SW 1271 (cell line): ENCODE measurements at places on chromosomes 2 and 18.

- no peak for DNase-seq
These were observed 64.0 kb upstream of the ST8SIA5 start for GRCh38 chr18:46820863-46821262.

DNA sequence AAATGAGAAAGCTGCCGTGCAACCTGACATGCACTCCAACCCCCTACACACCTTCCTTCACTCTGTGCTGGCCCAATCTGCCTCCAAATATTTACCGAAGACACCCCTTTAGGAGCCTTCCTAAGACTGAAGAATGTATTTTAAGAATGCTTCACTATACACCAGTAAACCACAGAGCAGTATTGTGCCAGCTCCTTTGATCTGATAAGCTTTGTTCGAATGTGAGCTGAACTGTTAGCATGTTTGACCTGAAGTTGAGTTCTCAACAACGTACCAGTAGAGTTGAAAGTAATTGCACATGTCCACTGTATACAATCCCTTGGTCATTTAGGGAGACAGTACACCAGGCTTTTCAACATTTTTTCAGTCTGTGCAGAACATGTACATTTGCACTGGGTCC lies 259.2 kb downstream of the TGIF1 start:
- DNase-seq, result no peak

DNA sequence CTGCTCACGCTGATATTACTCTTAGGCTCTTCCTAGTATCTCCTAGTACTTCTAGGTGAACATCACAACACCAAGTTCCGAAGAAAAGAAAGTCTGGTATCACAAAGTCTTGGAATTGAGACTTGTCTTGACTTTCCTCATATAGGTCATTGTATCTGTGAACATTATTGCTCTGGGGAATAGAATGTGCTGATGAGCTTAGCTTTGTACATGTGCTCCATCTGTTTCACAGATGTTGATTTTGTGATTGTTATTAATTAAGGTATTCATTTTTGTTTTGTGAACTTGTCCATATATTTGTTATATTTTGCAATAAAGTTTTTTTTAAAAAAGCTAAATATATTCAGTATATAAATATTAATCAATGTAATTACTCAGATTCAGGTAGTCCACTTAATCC lies 111.7 kb downstream of the BABAM2 start:
- no peak for DNase-seq

DNA sequence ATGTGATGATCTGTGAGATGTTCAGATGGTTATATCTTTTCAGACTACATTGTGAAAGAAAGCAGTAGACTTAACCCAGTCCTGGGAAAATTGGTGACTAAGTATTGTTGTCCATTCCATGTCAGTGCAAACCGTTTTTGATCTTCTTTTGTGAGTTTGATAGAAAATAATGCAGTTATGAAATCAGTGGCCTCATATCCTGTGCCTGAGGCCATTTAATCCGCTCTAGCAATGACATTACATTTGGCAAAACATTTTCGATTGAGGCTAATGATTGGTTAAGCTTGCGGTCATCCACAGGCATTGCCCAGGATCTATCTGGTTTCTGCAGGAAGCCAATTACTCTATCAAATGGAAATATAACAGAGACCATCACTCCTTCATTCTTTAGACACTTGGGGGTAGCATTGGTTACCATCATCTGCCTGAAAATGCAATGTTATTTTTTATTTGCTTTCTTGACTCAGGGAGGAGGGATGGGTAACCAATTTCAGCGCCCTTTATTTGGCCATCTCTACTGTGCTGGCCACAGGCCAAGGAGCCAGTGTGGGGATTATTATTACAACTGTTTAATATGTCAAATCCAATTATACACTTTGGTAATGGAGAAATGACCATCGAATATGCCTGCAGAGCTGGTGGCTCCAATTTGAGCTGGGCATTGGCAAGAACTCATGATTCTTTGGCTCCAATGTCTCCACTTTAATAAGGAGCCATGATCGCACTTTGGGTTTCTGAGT lies 33.6 kb downstream of the TRIB2 start:
- no peak for DNase-seq

- no peak for DNase-seq
These were observed 171.0 kb downstream of the NEDD4L start for GRCh38 chr18:58215011-58215410.

GRCh38 chr2:13334545-13334944 lies 617.8 kb downstream of the TRIB2 start:
- no peak for DNase-seq

GRCh38 chr2:68737711-68738110 lies 3.1 kb downstream of the ARHGAP25 start:
- DNase-seq, result no peak

GRCh38 chr2:235106874-235107639 lies 155.2 kb downstream of the SH3BP4 start:
- peak; percentile 31 for DNase-seq

- no peak for DNase-seq
These were observed 40.1 kb upstream of the GALR1 start for GRCh38 chr18:77209587-77209986.

GRCh38 chr2:33321876-33322483 lies 154.5 kb upstream of the RASGRP3 start:
- DNase-seq, result no peak

DNA sequence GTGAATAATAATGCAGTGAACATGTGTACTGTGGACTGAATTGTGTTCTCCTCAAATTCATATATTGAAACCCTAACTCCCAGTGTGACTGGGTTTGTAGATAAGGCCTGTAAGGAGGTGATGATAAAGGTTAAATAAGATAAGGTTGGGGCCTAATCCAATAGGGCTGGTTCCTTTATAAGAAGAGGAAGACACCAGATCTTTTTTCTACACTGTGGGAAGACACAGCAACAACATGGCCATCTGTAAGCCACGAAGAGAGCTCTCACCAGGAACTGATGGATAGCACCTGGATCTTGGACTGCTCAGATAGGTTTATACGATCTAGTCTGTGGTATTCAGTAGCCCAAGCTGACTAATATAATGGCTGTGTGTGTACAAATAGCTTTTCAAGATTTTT lies 66.8 kb downstream of the BMPR2 start:
- no peak for DNase-seq

DNA sequence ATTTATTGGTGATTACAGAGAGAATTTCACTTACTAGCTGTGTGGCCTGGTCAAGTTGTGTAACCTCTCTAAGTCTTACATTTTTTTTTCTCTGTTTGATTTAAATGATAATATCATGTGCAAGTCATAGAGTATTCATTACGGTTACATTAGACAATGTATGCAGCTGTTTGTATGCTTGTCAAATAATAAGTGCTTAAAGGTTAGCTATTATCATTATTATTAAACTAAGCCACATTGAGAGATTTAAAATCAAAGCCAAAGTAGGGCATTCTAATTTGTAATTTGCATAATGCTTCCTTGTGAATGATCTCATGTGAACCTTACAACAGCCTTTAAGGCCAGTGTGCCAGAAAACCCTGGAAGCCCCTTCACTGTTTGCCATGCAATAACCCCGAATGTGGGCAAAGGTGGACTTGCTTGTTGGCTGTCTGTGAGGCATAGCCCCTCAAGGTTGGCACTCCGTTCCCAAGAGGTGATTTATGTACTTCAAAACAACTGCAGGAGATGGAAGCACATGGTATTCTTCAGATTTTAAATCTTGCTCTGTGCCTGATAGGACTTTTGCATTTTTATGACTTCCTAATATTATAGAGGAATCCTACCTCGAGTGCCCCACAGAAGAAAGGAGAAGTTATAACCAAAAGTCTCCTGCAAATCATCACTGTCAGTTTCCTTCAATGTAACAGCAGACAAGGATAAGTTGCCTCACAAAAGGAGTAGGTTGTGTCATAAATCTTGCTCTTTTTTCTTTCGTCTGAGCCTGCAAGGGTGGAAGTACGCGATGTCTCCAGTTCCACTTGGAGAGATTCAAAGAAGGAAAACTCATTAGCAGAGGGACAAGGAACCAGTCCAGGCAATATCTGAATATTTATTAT lies 272.0 kb downstream of the TGIF1 start:
- no peak for DNase-seq

- DNase-seq, result peak; percentile 19
These were observed 35.0 kb upstream of the AGAP1 start for GRCh38 chr2:235458839-235459273.

DNA sequence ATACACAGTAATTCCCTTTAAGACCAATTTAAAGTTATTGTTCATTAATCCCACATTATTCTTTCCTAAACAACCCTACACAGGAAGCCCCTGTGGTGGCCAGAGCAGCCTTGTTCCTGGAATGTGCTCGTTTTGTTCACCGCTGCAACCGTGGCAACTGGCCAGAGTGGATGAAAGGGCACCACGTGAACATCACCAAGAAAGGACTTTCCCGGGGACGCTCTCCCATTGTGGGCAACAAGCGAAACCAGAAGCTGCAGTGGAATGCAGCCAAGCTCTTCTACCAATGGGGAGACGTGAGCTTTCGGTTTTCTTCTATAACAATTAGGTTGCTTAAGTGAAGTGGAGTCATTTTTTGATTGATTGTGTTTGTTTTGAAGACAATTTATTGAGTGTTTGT lies 101.0 kb downstream of the UNC80 start:
- no peak for DNase-seq

GRCh38 chr2:146934921-146935320 lies 909.9 kb upstream of the ACVR2A start:
- DNase-seq, result no peak

DNA sequence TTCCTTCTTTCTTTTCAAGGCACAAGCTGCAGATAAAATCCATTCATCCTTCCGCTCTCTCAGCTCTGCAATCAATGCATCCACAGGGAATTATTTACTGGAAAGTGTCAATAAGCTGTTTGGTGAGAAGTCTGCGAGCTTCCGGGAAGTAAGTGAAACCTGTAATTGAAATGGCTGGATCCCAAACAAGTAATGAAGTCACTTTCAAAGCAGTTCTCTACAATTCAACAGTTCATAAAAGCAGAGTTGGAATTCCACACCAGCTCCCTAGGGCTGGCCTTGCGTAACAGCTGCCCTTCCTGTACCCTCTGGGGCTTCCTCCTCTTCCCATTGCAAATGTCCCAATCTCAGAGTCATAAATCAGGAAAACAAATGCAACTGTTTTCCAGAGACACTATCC lies 9.6 kb downstream of the SERPINB2 start:
- no peak for DNase-seq

GRCh38 chr2:56473524-56473923 lies 289.7 kb downstream of the CCDC85A start:
- DNase-seq, result no peak

DNA sequence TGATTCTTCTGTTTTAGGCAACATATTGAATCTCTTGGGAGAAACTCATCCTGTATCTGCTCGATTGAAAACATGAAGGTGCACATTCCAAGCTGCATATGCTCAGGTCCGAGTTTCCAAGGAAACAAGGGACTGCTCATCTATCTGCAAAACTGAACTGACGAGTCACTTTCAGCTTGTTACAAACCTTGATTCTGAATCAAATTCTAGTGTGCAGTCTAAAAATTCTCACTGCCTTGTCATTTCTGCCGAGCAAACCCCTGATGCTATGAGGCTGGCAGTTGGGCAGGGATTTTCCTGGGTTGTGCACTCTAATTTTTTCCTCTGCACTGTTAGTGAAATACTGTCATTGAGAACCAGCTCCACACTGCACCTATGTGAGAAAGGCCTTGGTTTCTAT lies 101.3 kb upstream of the ETAA1 start:
- no peak for DNase-seq

- no peak for DNase-seq
These were observed 364.3 kb upstream of the MEX3C start for GRCh38 chr18:51561821-51562220.

- DNase-seq, result no peak
These were observed 98.8 kb downstream of the ZNF521 start for GRCh38 chr18:25253136-25253535.

DNA sequence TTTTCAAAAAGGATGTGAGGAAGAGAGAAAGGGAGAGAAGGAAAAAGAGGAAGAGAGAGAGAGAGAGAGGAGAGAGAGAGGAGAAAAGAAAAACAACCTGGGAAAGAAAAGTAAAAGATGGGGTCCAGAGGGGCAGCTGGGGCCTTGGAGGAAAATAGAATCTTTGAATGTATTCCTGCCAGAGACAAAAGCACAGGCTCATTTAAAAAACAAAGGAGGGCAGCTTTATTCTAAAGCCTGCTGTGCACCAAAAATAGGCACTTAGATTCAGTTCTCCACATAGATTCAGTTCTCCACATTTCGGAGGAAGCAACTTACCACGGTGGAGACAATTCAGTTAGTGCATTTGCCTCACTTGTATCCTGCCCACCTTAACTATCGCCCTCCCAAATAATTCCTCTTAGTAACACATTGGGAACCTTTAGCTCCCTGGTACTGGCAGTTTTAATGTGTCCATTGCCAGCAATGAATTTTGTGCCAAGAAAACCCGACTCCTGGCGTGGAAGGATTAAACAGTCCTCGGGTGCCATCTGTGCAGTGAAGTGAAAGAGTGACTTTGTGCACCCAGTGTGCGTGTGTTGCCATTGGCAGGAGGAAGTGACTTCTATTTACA lies 71.3 kb downstream of the DPP4 start:
- no peak for DNase-seq

DNA sequence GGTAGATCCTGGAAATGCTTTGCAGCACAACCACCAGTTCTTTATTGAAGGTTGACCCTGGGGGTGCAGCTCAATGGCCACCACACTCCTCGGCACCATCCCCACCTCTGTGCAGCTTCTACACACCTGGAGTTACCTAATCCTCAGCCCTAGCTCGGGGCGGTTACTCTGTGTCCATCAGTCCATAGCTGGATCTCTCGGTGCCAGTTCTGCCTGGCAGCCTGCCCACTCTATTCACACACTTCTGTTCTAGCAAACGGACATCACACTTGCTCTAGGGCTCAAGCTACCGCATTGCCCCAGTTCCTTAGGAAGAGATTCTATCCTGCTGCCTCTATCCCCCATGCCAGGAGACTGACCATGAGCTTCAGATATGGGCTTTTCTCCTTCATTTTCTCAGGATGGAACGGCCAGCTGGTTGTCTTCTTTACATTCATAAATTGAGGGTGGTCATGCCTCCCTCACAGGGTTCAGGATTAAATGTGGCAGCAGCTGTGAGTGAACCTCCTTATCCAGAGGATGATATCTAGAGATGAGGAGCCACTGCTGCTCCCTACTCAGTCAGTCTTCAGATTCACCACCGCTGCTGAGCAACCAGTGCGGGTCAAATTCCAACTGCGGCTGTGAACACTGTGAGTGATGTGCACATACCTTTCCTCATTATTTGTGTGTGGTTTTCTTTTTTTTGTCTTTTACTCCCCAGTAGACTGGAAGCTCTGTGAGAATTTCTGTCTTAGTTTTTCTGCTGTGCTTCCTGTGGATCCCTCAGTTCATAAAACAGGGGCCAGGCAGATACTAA lies 66.9 kb upstream of the TRIB2 start:
- DNase-seq, result no peak

GRCh38 chr2:119155633-119156032 lies 2.9 kb downstream of the C1QL2 start:
- DNase-seq, result no peak

GRCh38 chr2:240520130-240520973 lies 37.4 kb downstream of the ANKMY1 start:
- no peak for DNase-seq

DNA sequence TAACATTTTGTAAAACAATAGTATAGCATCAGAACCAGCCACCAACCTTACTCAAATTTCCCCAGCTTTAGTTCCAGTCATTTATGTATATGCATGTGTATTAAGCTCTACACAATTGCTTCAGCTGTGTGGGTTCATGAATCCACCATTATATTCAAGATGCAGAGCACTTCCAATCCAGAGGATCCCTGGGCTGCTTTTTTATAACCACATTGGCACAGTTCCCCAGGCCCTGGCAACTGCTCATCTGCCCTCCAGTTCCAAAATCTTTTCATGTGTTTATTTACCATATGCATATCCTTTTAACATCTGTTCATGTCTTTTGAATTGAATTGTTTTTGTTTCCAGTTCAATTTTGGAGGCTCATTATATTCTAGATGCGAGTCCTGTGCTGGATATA lies 482.9 kb upstream of the HS6ST1 start:
- DNase-seq, result no peak

GRCh38 chr2:23027396-23027795 lies 357.6 kb upstream of the KLHL29 start:
- DNase-seq, result no peak
